ENCODE measurements at places on chromosomes 5 and 9. TPM values are rescaled to one million over a fixed set of nuclear protein-coding genes. Genes with fewer than 3 reads are reported as not detected.

The GOLM1 gene
- 3.7 TPM for total RNA-seq

The SDHA gene
- total RNA-seq, result 757 TPM

The CA9 gene
- total RNA-seq, result not detected

The EIF4E1B gene
- not detected for total RNA-seq

The CCDC183 gene
- total RNA-seq, result 2.1 TPM

The FAM153A gene
- 0.63 TPM for total RNA-seq

The ZNF367 gene
- total RNA-seq, result 3.9 TPM

The FREM1 gene
- 3.0 TPM for total RNA-seq

The CFAP157 gene
- not detected for total RNA-seq

GRCh38 chr5:111635151-111635902 is 121.7 kb downstream of the NREP start:
- no peaks in the 10 kb centered on the region for H3K27me3 ChIP-seq
- DNase-seq, result no peak
- H3K4me3 ChIP-seq, result no peak overlapping the region
- H3K36me3 ChIP-seq, result no peaks in the 10 kb centered on the region
- peaks cover 10% of the 10 kb centered on the region for H3K4me1 ChIP-seq

GRCh38 chr5:172339264-172340180 is 56.0 kb upstream of the UBTD2 start:
- no peak overlapping the region for H3K4me3 ChIP-seq
- peaks cover 19% of the 10 kb centered on the region for H3K36me3 ChIP-seq
- no peak for DNase-seq
- no peaks in the 10 kb centered on the region for H3K27me3 ChIP-seq
- no peaks in the 10 kb centered on the region for H3K4me1 ChIP-seq

GRCh38 chr9:110065532-110065931 is 142.4 kb downstream of the C9orf152 start:
- H3K27ac ChIP-seq, result peak overlapping the region; percentile 74
- no peaks in the 10 kb centered on the region for H3K27me3 ChIP-seq
- no peaks in the 10 kb centered on the region for H3K36me3 ChIP-seq
- no peak for DNase-seq
- peaks cover 75% of the 10 kb centered on the region for H3K4me1 ChIP-seq

DNA sequence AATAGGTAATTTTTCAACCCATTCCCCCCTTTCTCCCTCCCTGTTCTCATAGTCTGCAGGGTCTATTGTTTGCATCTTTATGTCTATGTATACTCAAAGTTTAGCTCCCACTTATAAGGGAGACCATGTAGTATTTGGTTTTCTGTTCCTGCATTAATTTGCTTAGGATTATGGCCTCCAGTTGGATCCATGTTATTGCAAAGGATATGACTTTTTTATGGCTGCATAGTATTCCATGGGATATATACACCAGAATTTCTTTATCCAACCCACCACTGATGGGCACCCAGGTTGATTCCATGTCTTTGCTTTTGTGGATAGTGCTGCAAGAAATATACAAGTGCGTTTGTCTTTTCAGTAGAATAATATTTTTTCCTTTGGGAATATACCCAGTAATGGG is 761.6 kb upstream of the GRAMD2B start:
- H3K4me1 ChIP-seq, result peaks cover 7% of the 10 kb centered on the region
- no peak overlapping the region for H3K27ac ChIP-seq
- H3K4me3 ChIP-seq, result no peak overlapping the region
- DNase-seq, result no peak
- H3K27me3 ChIP-seq, result no peaks in the 10 kb centered on the region

DNA sequence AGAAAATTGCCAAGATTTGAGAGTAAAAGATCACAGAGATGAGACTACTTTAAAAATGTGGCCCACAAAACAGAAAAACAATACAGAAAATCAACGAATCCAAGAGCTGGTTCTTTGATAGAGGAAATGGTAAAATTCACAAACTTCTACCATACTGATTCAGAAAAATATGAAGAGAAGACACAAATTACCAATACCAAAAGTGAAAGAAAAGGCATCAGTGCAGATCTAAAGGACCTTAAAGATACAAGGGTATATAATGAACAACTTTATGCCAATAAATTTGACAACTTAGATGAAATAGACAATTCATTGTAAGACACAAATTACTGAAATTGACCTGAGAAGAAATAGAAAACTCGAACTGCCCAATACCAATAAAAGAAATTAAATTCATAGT is 24.4 kb upstream of the SLC1A1 start:
- no peak overlapping the region for H3K27ac ChIP-seq
- H3K27me3 ChIP-seq, result peaks cover 5% of the 10 kb centered on the region
- no peaks in the 10 kb centered on the region for H3K4me1 ChIP-seq
- DNase-seq, result no peak

GRCh38 chr5:81626524-81626923 is 124.4 kb downstream of the SSBP2 start:
- H3K36me3 ChIP-seq, result peaks cover 6% of the 10 kb centered on the region
- H3K4me3 ChIP-seq, result no peak overlapping the region
- no peak overlapping the region for H3K27ac ChIP-seq
- peaks cover 12% of the 10 kb centered on the region for H3K4me1 ChIP-seq
- no peaks in the 10 kb centered on the region for H3K27me3 ChIP-seq
- DNase-seq, result no peak

DNA sequence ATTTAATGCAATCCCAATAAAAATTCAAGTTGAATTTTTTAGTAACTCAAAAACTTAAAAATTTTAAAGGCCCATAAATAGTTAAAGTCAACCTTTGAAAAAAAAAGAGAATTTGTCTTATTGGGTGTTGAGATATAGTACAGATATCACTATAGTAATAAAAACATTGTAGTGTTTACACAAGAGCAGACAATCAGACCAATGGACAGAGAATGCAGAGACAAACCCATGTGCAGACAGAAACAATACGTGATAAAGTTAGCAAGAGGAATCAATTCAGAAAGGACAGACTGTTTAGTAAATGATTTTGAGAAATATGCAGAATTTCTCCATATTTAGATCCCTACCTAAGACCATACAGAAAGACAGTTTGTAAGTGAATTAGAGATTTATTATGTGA is 33.9 kb downstream of the GOLGA1 start:
- H3K4me3 ChIP-seq, result no peak overlapping the region
- DNase-seq, result no peak
- peaks cover 73% of the 10 kb centered on the region for H3K36me3 ChIP-seq
- no peaks in the 10 kb centered on the region for H3K27me3 ChIP-seq

GRCh38 chr5:38541174-38541725 is 15.2 kb downstream of the LIFR start:
- DNase-seq, result no peak
- H3K4me3 ChIP-seq, result no peak overlapping the region
- no peaks in the 10 kb centered on the region for H3K27me3 ChIP-seq
- no peaks in the 10 kb centered on the region for H3K36me3 ChIP-seq
- H3K4me1 ChIP-seq, result peaks cover 93% of the 10 kb centered on the region
- peak overlapping the region; percentile 52 for H3K27ac ChIP-seq

DNA sequence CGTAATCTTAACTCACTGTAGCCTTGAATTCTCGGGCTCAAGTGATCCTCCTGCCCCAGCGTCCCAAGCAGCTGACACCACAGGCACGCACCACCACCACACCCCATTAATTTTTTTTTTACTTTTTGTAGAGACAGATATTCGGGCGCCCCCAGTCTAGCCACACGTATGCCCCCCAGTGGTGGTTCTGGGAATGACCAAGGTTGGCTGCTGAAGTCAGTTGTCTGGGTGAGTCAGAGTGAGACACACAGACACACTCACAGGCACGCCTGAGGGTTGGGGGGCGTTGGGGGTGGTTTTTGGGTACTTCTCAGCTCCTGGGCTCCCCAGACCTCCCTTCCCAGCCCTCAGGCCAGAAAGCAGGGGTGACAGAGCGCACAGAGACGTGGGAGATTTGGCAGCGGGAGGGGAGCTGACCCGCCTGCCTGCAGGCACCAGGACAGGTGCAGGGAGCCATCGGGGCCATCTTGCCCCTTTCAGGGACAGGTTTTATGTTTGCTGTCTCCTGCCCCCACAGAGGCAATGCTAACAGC is 4.2 kb upstream of the ENTPD8 start:
- H3K4me1 ChIP-seq, result peaks cover 13% of the 10 kb centered on the region
- H3K27me3 ChIP-seq, result peaks cover 40% of the 10 kb centered on the region
- peaks cover 11% of the 10 kb centered on the region for H3K36me3 ChIP-seq
- no peak overlapping the region for H3K4me3 ChIP-seq

DNA sequence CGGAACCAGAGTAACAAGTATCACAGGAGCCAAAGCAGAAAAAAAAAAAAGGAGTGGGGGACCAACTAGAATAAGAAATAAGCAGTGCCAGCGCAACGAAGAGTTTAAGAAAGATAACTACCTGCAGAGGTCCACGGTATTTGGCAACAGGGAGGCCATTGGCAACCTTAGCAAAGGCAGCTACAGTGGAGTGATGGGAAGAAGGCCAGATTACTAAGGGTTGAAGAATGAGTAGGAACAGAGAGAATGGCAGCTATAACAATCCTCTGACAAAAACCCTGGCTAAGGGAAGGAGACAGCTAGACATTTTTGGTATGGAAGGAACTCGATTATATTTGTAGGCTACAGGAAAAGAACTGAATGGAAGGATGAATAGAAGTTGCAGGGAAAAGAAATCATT is 93.4 kb upstream of the DMAC1 start:
- H3K4me1 ChIP-seq, result no peaks in the 10 kb centered on the region
- no peak overlapping the region for H3K27ac ChIP-seq
- no peak overlapping the region for H3K4me3 ChIP-seq
- no peaks in the 10 kb centered on the region for H3K36me3 ChIP-seq
- H3K27me3 ChIP-seq, result no peaks in the 10 kb centered on the region

DNA sequence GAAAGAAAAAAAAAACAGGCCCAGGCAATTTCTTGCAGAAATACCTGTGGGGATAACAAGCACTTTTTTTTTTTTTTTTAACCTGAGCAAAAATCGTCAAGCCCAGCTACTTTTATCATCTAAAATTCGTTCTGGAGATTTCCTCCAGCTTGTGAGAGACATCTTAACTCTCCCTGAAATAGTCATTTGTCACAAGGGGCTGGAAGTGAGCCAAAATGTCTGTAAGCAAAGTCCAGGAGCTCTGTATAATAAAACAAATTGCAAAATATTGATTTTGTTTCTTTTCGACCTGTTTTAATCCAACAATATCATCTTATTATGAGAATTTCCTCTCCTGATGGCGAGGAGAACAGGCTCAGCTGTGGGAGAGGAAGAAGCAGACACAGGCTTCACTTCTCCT is 168.4 kb downstream of the TTLL11 start:
- no peaks in the 10 kb centered on the region for H3K27me3 ChIP-seq
- no peak for DNase-seq
- H3K27ac ChIP-seq, result no peak overlapping the region

- H3K27me3 ChIP-seq, result no peaks in the 10 kb centered on the region
- no peaks in the 10 kb centered on the region for H3K36me3 ChIP-seq
- peaks cover 13% of the 10 kb centered on the region for H3K4me1 ChIP-seq
- H3K4me3 ChIP-seq, result no peak overlapping the region
- no peak overlapping the region for H3K27ac ChIP-seq
- DNase-seq, result no peak
These were observed 125.3 kb downstream of the CRB2 start for GRCh38 chr9:123481209-123481865.

DNA sequence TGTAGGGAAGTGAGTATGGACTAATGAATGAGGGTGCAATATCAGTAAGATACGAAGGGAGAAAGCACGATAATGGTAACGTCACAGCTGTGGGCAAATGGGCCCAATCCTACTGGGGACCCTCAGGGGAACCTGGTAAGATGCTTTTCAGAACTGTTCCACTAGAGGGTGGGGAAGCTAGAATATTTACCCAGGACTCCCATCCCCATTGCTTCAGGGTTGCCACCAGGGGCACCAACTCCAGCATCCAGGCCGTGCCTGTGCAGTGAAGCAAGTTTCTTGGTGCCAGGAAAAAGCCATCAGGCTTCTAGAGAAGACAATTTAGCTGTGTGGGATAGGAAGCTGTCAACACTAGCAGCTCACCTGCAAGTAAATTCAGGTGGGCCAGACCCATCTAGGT is 409.3 kb downstream of the AGTPBP1 start:
- H3K27ac ChIP-seq, result no peak overlapping the region
- H3K4me1 ChIP-seq, result no peaks in the 10 kb centered on the region
- H3K4me3 ChIP-seq, result no peak overlapping the region
- no peak for DNase-seq
- peaks cover 15% of the 10 kb centered on the region for H3K27me3 ChIP-seq

DNA sequence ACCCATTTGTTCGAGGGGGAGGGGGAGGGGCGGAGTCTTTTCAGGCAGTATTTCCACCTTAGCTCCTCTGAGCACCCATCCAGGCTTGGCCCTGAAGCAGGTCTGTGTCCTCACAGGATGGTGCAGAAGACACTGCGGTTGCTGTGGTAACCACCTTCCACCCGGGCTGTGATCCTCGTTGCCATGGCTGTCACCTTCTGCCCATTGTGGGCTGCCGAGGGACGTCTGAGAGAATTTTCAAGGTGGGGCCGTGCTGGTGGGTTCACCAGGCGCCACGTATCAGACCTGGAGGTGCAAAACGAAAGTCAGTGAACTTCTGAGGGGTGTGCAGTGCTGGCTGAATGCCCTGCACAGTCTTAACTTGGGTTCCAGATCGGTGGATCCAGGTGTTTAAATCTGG is 26.7 kb downstream of the POLR1E start:
- H3K4me1 ChIP-seq, result no peaks in the 10 kb centered on the region
- H3K36me3 ChIP-seq, result peaks cover 35% of the 10 kb centered on the region
- H3K27ac ChIP-seq, result no peak overlapping the region
- no peaks in the 10 kb centered on the region for H3K27me3 ChIP-seq

DNA sequence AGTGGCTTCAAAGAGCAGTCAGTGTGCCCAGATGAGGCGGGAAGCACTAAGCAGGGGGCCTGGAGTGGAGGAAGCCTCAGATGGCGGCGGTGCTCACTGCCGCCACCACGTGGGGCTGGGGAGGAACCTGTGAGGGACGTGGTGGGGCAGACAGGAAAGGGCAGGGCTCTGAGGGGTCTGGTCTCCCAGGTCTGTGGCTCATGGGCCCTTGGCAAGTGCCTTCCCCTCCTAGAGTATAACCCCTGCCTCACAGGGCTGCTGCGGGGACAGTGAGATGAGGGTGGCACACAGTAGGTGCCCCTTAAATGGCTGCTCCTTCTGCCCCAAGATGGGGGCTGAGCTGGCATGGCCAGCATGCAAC is 26.6 kb downstream of the NR5A1 start:
- DNase-seq, result no peak
- no peak overlapping the region for H3K4me3 ChIP-seq
- no peaks in the 10 kb centered on the region for H3K36me3 ChIP-seq

DNA sequence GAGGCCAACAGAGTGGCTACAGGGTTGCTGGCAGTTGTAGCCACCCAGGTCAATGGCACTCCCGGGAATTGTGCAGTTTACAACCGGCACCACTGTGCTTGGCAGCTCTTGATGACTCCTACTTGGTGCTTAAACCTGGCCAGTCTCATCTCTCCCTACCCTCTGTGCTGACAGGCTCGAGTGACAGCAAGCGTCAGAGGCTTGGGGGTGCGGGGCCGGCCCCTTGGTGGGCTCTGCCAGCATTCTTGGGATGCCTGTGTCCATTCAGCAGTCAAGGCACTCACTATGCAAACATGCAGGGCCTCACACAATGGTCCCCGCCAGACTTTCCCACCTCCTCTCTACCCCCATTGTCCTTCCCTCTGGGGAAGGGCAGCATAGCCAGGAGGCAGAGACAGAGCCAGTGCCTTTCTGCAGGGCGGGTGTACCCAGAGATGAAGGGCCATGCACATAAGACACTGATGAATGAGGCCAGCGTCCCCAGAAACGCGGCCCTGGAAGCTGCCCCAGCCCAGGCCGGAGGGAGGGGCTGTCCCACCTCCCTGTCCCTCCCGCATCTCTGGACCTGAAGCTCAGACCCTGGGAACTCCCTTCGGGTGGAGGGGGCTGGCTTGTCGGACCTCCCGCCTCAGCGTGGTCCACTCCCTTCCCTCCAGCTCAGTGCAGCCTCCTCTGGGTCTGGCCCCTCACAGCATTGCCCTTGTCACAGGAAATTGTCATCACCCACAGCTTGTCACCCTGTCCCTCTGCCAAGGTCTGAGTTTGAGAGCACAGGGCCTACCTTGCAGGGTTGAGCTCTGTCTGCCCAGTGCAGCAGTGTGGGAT is 26.4 kb upstream of the NOTCH1 start:
- peak overlapping the region; percentile 11 for H3K4me3 ChIP-seq
- no peaks in the 10 kb centered on the region for H3K36me3 ChIP-seq
- peak overlapping the region; percentile 95 for H3K27ac ChIP-seq
- peak; percentile 75 for DNase-seq

All from left ventricle myocardium inferior (tissue), 1 donor.